ENCODE measurements at places on chromosomes 3 and 15.

GRCh38 chr15:92316586-92317295, 76.9 kb upstream of the ST8SIA2 start:
- no peak for DNase-seq

GRCh38 chr3:111821891-111822290, 37.2 kb upstream of the PHLDB2 start:
- DNase-seq, result no peak

DNA sequence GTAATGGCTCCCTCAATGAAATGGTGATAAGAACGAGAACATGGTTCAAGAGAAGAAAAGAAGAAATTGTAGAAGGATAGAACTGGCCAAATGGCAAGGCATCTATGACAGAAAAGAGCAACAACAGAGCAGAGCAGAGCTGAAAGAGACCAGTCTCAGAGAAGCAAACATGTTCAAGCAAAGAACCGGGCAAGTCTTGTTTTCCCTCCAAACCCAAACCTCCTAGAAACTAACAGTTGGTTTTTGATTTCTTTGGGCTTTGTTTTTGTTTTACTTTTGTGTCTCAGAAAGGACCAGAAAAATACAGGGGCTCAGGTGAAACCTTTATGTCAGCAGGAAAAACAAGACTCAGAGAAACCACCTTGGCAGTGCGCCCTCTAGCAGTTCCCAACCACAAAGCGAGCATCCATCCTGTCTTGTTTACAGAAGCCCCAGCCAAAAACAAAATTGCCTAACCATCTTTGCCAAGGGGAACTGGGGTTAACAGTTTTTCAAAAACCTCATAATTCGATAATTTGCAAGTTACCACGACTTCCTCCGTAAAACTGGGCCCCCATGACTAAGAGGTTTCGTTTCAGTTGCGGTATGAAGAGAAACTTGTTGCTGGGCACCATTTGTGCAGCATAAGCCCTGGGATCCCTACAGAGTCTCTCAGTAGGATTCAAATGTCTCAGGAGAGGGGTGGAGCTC, 159.2 kb upstream of the SLC24A5 start:
- no peak for DNase-seq

- DNase-seq, result no peak
These were observed 280.7 kb downstream of the MFSD1 start for GRCh38 chr3:159082519-159082918.

GRCh38 chr3:123314359-123315270, 112.9 kb downstream of the SEC22A start:
- no peak for DNase-seq

DNA sequence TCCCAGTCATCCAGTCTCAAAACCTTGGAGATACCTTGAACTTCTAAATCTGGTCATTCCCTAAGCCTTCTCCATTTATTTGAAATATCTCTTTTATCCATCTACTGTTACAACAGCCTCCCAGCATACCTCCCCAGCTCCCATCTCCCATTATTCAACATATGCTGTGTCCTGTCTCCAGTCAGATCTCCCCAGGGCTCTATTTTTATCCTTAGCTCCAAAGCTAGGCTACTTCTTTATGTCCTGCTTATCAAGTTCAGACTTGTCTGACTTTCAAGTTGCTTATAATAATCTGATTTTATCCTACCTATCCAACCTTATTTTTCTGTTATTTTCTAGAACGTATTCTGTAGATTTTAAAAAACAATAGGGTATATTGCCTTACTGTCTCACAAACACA, 44.2 kb downstream of the IQGAP1 start:
- no peak for DNase-seq

GRCh38 chr3:100358413-100358812, 23.9 kb downstream of the NIT2 start:
- no peak for DNase-seq

- DNase-seq, result no peak
These were observed 10.2 kb downstream of the PLSCR5 start for GRCh38 chr3:146594843-146595482.

DNA sequence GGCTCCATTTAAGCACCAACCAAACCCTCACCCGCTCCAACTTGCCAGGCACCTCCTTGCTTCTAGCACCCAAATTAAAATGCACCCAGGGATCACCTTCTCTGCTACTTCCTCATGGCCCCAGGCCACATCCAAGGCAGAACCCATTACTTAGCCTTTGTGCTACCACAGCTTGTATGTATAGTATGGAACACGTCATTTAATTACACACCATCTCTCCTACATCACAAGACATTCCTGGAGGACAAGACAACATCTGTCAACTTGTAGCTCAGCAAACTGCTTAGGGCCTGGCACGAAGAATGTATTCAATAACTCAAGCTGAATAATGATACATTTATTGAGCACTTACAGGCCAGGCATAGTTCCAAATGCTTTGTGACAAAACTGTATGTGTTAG, 23.3 kb downstream of the ZDHHC3 start:
- DNase-seq, result no peak

- DNase-seq, result no peak
These were observed 66.4 kb upstream of the NR2E3 start for GRCh38 chr15:71743861-71744382.

DNA sequence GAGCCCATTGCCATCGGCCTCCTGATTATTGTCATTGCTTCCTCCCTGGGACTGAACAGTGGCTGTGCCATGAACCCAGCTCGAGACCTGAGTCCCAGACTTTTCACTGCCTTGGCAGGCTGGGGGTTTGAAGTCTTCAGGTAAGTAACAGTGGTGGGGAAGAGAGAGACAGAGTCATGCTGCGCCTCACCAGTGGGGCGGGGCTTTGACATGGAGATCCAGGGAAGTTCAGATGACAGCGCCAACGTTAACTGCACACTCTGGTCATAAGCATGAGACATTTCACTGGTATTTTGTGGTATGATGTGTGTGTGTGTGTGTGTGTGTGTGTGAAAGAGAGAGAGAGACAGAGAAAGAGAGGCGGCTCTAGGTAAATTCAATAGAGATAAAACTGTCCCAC, 41.0 kb downstream of the AQP9 start:
- DNase-seq, result no peak

- no peak for DNase-seq
These were observed 41.3 kb downstream of the ETV5 start for GRCh38 chr3:186067360-186068242.

DNA sequence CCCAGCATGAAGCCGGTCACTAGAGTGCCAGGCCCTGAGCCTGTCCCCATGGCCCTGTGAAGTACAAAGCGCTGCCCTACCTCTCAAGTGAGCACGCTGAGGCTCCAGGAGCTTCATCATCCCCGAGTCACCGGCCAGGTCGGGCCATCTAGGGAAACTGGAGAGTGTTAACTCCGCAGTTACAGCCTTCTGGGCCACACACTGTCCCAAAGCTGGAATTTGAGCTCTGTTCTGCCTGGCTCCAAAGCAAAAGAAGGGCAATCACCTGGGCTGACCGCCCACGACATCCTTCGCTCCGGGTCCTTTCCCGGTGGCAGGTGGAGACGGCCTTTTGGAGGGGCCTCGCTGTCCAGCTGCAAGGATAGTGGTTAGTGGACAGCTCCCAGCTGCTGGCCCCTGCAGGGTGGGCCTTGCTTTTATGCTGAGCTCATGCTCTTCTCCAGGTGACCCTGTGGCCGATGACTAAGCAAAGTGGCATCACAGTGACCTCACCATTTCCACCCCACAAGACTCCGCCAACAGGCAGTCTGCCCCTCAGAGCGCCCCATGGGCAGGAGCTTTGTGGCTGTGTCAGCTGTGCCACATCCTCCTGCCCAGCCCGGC, 3.5 kb upstream of the MUC4 start:
- no peak for DNase-seq

All from left ventricle myocardium inferior (tissue), 1 donor.